Activated naive CD4-positive, alpha-beta T cell treated with anti-CD3 and anti-CD28 coated beads for 36 hours (primary cell): ENCODE measurements at places on chromosomes 4 and X. TPM values are rescaled to one million over a fixed set of nuclear protein-coding genes. Genes with fewer than 3 reads are reported as not detected.

DNA sequence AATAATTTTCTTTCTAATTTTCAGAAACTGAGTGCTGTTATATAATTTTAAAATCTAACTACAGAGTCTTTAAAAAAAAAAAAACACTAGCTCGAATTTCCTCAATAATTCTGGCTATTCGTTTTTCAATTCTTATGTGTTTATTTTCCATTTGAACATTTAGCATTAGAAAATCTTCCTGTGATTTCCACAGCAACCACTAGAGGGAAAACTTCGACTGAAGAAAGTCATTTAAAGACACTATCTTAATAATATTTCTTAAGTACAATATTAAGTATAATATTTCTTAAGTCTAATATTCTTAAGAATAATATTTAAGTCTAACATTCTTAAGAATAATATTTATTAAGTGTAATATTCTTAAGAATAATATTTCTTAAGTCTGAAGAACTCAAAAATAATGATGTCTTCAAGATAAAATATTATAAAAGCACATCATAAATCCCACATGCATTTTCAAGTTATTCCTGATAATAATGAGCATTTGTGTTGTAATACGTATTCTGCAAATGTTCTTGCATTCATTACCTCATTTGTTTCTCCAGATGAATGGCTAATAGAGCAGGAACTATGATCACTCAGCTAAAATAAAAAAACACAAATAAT is 118.4 kb upstream of the WDR17 start:
- peaks cover 10% of the 10 kb centered on the region for H3K27me3 ChIP-seq
- peaks cover 6% of the 10 kb centered on the region for H3K4me1 ChIP-seq
- H3K36me3 ChIP-seq, result no peaks in the 10 kb centered on the region
- no peak for DNase-seq
- H3K27ac ChIP-seq, result no peak overlapping the region

GRCh38 chrX:120769576-120770341 is 105.9 kb downstream of the CT47B1 start:
- peaks cover 2% of the 10 kb centered on the region for H3K4me1 ChIP-seq
- no peak overlapping the region for H3K27ac ChIP-seq
- no peaks in the 10 kb centered on the region for H3K36me3 ChIP-seq

DNA sequence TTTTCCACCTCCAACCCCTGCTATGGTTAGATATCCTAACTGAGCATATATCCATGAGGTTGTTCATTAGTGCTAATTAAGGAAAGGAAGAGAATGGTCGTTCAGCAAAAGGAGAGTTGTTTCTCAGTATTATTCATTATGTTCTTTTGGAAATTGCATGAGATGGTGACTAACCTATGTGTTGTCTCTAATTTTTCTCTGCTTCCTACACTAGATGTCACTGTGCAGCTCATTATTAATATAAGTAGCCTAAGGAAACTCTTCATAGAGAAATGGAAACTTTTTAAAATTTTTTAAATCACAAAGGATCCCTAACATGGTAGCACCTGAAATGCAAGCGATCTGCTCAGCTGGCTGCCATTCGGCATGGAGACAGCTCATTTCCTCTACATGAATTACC is 67.7 kb upstream of the FAM9A start:
- H3K4me1 ChIP-seq, result no peaks in the 10 kb centered on the region
- H3K27ac ChIP-seq, result no peak overlapping the region
- no peak for DNase-seq
- no peaks in the 10 kb centered on the region for H3K36me3 ChIP-seq
- peaks cover 5% of the 10 kb centered on the region for H3K27me3 ChIP-seq

GRCh38 chrX:43557792-43558191 is 98.3 kb upstream of the MAOA start:
- no peak overlapping the region for H3K4me3 ChIP-seq
- H3K27me3 ChIP-seq, result no peaks in the 10 kb centered on the region
- peak; percentile 72 for DNase-seq
- no peaks in the 10 kb centered on the region for H3K4me1 ChIP-seq
- H3K27ac ChIP-seq, result no peak overlapping the region
- H3K36me3 ChIP-seq, result no peaks in the 10 kb centered on the region

DNA sequence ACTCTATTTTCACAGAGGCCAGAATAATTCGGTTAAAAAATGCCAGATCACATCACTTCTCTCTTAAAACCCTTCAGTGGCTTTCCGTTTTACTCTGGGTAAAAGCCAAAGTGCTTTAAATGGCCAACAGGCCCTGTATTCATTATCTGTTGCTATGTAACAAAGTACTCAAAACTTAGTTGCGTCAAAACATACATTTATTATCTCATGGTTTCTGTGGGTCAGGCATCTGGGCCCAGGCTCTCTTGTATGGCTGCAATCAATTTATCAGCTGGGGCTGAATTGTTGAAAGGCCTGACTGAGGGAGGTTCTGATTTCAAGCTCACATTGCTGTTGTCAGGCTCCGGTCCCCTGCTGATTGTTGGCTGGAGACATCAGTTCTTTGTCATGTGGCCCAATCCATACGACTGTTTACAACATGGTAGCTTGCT is 72.7 kb upstream of the H2AZ1 start:
- H3K4me1 ChIP-seq, result peaks cover 7% of the 10 kb centered on the region
- no peak for DNase-seq
- peaks cover 5% of the 10 kb centered on the region for H3K27me3 ChIP-seq
- H3K27ac ChIP-seq, result no peak overlapping the region
- H3K36me3 ChIP-seq, result no peaks in the 10 kb centered on the region

Gene ARR3
- not detected for total RNA-seq

Gene RNF175
- total RNA-seq, result 1.4 TPM

GRCh38 chr4:40718586-40718985 is 31.2 kb upstream of the NSUN7 start:
- DNase-seq, result no peak
- no peak overlapping the region for H3K4me3 ChIP-seq
- H3K27me3 ChIP-seq, result no peaks in the 10 kb centered on the region
- peaks cover 8% of the 10 kb centered on the region for H3K4me1 ChIP-seq

Gene IL3RA
- total RNA-seq, result not detected

DNA sequence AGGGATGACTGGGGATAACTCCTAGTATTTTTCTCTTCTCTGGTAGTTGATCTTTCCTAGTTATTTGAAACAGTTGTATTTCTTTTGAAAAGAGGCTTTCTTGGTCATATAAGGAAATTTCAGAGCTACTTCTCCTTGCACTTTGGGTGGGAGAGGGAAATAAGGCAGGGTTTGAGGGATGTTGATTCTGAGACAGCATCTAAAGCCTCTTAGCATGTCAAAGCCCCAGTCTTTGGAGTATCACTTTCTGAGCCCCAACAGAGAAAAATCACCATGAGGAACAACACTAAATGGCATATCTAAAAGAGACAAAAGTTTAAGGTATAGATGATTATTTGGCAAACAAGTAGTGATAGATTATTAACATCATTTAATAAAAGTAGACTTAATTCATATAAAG is 688.1 kb downstream of the TRAM1L1 start:
- H3K36me3 ChIP-seq, result no peaks in the 10 kb centered on the region
- no peak overlapping the region for H3K27ac ChIP-seq
- H3K4me1 ChIP-seq, result no peaks in the 10 kb centered on the region
- H3K27me3 ChIP-seq, result no peaks in the 10 kb centered on the region

GRCh38 chr4:140081641-140082390 is 72.2 kb downstream of the MAML3 start:
- no peak for DNase-seq
- no peaks in the 10 kb centered on the region for H3K36me3 ChIP-seq
- peaks cover 14% of the 10 kb centered on the region for H3K4me1 ChIP-seq
- no peak overlapping the region for H3K4me3 ChIP-seq

Gene APBB2
- 4.8 TPM for total RNA-seq

- DNase-seq, result peak; percentile 59
- no peaks in the 10 kb centered on the region for H3K4me1 ChIP-seq
- H3K27me3 ChIP-seq, result no peaks in the 10 kb centered on the region
- H3K4me3 ChIP-seq, result no peak overlapping the region
Measured at GRCh38 chrX:70262952-70263567, 3.1 kb upstream of the P2RY4 start.

Gene ASMT
- total RNA-seq, result not detected

Gene ABCG2
- 0.35 TPM for total RNA-seq

GRCh38 chrX:140821280-140821679 is 111.7 kb downstream of the LINC00632 start:
- H3K27me3 ChIP-seq, result peaks cover 2% of the 10 kb centered on the region
- no peaks in the 10 kb centered on the region for H3K4me1 ChIP-seq
- no peak overlapping the region for H3K27ac ChIP-seq
- DNase-seq, result no peak

Gene EGF
- total RNA-seq, result not detected

GRCh38 chrX:38275615-38276014 is 51.7 kb downstream of the RPGR start:
- no peak overlapping the region for H3K4me3 ChIP-seq
- no peak for DNase-seq
- H3K27me3 ChIP-seq, result no peaks in the 10 kb centered on the region
- peaks cover 2% of the 10 kb centered on the region for H3K4me1 ChIP-seq

DNA sequence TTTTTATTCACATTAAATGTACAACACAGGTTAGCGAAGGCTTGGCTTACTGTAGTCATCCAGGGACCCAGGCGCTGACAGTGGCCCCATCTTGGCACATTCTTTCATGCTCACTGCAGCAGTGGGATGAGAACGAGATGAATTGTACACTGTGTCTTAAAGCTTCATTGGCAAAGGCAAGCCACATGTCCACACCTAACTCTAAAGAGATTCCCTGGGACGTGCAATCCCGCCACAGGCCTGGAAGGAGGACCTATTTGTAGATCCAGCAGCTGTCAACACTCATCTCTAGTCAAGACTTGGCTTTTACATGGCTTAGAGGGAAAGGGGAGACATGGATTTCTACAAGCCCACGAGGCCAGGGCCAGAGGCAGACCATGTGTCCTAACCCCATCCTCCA is 16.1 kb upstream of the CXCR3 start:
- H3K4me1 ChIP-seq, result peaks cover 13% of the 10 kb centered on the region
- no peaks in the 10 kb centered on the region for H3K27me3 ChIP-seq
- H3K4me3 ChIP-seq, result no peak overlapping the region
- no peak for DNase-seq
- H3K36me3 ChIP-seq, result no peaks in the 10 kb centered on the region

DNA sequence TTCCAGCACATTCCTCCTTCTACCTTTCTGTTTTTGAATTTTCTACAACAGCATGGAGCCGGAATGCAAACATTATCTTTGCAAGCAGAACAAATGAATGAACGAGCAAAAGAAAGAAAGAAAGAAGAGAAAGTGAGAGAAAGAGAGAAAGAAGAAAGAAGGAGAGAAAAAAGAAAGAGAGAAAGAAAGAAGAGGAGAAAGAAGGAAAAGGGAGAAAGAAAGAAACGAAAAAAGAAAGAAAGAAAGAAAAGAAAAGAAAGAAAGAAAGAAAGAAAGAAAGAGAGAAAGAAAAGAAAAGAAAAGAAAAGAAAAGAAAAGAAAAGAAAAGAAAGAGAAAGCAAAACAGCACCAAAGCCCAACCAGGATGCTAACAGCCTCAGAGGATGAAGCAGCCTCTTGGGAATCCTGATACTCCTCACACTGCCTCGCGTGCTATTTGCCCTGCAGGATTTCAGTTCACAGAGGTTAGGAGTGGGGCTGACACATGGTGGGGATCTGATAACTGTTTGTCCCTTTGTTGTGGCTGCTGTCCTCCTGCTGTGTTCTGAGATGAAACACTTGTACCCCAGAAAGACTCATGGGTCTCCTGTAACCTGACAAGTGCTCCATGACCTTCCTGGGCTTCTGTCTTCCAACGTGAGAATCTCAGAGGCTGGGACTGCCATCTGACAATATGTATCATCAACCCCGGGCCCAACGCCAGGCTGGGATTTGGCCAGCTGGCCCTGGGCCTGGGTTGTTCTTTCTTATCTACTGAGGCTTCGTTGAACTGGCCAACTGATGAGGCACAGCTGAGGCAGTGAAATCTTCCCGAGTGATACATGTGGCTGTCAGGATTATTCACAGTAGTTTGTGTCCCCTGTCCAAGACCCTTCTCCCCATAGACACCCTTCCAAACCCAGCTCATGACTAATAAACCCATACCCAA is 61.0 kb downstream of the SEPSECS start:
- no peak overlapping the region for H3K4me3 ChIP-seq
- H3K27ac ChIP-seq, result no peak overlapping the region
- no peak for DNase-seq
- H3K27me3 ChIP-seq, result peaks cover 7% of the 10 kb centered on the region

DNA sequence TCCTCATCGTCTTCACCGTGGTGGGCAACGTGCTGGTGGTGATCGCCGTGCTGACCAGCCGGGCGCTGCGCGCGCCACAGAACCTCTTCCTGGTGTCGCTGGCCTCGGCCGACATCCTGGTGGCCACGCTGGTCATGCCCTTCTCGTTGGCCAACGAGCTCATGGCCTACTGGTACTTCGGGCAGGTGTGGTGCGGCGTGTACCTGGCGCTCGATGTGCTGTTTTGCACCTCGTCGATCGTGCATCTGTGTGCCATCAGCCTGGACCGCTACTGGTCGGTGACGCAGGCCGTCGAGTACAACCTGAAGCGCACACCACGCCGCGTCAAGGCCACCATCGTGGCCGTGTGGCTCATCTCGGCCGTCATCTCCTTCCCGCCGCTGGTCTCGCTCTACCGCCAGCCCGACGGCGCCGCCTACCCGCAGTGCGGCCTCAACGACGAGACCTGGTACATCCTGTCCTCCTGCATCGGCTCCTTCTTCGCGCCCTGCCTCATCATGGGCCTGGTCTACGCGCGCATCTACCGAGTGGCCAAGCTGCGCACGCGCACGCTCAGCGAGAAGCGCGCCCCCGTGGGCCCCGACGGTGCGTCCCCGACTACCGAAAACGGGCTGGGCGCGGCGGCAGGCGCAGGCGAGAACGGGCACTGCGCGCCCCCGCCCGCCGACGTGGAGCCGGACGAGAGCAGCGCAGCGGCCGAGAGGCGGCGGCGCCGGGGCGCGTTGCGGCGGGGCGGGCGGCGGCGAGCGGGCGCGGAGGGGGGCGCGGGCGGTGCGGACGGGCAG is 792 bp downstream of the ADRA2C start:
- peaks cover 6% of the 10 kb centered on the region for H3K4me1 ChIP-seq
- H3K27ac ChIP-seq, result no peak overlapping the region
- H3K4me3 ChIP-seq, result peak overlapping the region; percentile 46
- DNase-seq, result peak; percentile 15
- H3K36me3 ChIP-seq, result no peaks in the 10 kb centered on the region
- peaks cover 26% of the 10 kb centered on the region for H3K27me3 ChIP-seq

Gene TRO
- total RNA-seq, result 4.0 TPM
